ENCODE measurements at places on chromosomes 7 and 10.

DNA sequence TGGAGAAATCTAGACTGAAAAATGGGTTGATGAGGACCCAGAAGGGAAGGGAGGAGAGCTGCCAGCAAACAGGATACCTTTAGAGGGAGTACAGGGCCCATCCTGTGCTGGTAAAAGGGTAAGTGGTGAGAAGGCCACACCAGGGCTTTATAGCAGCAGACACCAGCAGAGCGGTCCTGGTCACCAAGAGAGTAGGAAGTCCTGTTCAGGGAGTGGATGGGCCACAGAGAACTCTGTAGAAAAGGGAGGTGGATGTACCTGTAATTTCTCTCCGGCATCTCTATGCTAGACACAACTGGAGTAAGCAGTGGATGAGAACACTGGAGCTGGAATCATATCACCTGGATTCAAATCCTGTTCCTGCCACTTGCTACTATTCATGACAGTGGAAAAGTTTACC, 867.2 kb downstream of the CCSER2 start:
- no peak for DNase-seq

- DNase-seq: no peak
Measured at GRCh38 chr10:11958956-11959355, 83.7 kb downstream of the UPF2 start.

DNA sequence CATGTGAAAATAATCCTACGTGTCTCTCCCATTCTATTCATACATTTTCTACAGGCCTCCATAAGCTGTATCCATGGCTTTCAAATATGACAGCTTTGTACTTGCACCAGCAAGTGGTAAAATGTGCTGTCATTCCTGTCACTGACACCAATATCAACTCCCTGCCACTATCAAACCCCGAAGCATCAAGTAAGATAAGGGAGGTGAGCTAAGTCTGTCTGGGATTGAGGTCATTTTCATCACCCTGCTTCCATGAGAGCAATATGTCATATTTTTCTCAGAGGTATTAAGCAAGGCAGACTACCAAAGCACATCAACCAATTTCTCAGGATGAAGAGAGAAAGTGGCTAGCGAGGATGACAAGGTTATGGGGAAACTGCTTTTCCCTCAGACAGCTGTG, 11.1 kb downstream of the GPR22 start:
- no peak for DNase-seq

DNA sequence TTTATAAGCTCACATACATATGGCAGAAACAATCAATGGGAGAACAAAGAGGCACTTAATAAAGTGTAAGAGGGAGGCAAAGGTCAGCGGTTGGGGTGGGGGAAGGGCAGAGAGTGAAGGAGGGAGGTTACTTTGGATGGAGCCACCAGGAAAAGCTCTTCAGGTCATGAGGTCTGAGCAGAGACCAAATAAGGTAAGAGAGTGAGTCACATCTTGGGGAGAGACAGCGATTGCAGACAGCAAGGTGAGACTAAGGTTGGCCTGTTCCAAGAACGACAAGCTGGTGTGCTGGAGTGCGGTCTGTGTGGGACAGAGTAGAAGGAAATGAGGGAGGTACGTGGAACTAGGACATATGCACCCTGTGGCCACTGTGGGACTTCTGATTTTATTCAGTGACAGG, 74.3 kb upstream of the TOMM7 start:
- no peak for DNase-seq

GRCh38 chr7:71517940-71518699, 386.2 kb downstream of the GALNT17 start:
- DNase-seq: no peak

DNA sequence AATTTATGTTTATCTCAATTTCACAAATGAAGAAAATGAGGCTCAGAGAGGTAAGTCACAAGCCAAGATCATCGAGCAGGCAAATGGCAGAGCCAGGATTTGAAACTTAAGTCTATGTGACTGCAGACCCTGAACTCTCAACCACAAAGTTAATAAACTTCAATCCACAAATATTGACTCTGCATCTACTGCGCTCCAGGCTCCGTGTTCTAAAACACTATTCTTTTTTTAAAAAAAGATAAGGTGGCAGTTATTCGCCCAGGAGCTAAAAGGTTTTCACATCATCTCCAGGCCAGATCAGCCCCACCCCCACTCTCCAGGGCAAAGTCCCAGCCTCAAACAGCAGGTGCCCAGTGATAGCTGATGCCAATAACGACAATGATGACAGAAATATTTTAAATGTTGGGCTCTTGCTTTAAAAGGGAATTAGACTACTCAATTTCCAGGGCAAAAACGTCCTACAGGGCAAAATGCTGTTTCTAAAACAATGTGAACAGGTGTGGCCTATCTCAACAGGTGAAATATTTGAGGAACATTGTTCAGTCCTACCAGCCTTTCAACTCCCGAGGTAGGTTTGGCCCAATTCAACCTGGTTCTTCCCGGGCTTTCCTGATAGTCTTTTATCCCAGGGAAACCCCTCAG, 85.2 kb downstream of the SORBS1 start:
- DNase-seq: no peak

GRCh38 chr7:32357535-32358277, 132.5 kb downstream of the LSM5 start:
- no peak for DNase-seq

DNA sequence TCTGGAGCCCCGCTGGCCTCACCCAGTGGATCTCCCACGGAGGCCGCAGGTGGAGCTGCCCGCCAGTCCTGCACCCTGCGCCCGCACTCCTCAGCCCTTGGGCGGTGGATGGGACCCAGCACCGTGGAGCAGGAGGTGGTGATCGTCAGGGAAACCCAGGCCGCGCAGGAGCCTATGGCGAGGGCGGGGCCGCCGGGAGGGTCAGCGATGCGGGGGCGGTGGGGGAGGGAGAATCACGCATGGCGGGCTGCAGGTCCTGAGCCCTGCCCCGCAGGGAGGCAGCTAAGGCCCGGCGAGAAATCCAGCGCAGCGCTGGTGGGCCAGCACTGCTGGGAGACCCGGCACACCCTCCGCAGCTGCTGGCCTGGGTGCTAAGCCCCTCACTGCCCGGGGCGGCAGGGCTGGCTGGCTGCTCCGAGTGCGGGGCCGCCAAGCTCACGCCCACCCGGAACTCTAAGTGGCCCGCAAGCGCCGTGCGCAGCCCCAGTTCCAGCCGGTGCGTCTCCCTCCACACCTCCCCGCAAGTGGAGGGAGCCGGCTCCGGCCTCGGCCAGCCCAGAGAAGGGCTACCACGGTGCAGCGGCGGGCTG, 524.8 kb upstream of the TPK1 start:
- DNase-seq: no peak

- no peak for DNase-seq
Measured at GRCh38 chr10:114471906-114472876, 67.9 kb upstream of the AFAP1L2 start.

DNA sequence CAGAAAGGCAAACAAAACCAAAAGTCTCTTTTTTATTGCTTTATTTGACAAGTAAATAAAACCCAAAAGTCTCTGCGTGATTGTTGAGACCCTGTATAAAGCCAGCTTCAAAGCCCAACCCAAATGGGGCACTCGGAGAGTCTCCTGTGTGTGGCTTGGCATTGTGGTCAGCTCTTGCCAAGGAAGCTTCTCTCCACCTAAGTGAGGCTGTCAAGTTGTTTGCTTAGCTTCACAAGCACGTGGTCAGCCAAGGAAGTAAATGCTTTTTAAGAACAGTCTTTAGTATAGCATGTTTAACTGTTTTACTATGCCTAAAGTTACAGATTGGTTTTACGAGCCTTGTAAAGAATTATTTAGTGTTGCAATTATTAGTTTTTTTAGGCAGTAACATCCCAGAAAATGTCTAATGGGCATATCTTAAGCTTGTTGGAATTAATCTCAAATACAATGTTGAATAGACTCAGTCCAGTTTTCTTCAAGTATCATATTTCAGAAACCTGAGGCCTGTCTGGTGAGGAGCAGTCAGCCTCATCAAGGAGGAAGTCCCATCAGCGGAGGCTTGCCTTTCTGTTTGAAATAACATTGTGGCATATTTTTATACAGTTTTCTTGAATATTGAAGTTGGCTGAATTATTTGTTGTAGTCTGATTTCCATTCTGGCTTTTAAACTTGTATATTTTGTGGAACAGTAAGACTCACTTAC, 144.3 kb downstream of the ANKRD30A start:
- no peak for DNase-seq

GRCh38 chr7:156896388-156897022, 3.5 kb upstream of the LMBR1 start:
- DNase-seq: no peak

DNA sequence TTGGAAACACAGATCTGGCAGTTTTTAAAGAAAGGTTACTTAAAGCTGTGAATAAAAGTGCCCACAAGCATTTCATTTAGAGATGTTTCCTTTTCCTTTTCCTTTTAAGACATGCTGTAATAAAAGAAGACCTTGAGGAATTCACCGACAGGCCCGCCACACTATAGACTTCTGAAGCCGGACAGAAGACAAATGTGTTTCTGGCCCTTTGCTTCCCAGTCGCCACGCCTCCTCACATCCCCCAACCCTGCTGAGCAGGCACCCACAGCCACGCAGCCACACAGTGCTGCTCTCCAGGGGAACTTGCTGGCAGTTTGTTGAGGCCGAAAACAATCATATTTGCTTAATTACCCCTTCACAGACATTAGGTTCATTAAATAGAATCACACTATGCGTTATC, 83.4 kb downstream of the SLC25A13 start:
- DNase-seq: no peak

GRCh38 chr7:108629651-108630400, 60.2 kb downstream of the DNAJB9 start:
- no peak for DNase-seq

DNA sequence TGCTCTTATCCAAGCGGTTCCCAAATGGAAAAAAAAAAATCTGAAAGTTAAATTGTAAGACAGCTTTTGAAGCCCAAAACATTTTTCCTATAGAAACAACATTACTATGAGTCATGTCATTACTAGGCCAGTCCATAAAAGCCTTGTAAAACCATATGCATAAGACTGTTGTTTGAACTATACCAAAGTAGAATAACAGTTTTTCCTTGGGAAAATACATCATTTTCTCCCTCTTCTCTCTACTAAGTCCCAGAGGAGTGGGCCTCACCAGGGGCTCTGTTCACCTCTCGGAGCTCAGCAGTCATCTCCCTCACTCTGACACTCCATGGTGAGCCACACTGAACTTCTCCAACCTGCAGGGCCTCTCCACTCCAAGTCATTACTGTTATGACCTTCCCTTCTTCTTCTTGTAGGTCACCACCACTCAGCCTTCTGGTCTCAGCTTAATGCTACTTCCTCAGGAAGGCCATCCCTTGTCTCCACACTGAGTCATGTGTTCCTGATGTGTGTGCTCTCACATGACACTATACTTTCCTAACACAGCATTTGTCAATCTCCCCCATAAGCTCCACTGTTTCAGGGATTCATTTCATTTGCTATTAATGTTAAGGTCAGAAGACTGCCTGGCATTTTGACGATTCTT, 32.5 kb downstream of the ZNF438 start:
- DNase-seq: no peak

DNA sequence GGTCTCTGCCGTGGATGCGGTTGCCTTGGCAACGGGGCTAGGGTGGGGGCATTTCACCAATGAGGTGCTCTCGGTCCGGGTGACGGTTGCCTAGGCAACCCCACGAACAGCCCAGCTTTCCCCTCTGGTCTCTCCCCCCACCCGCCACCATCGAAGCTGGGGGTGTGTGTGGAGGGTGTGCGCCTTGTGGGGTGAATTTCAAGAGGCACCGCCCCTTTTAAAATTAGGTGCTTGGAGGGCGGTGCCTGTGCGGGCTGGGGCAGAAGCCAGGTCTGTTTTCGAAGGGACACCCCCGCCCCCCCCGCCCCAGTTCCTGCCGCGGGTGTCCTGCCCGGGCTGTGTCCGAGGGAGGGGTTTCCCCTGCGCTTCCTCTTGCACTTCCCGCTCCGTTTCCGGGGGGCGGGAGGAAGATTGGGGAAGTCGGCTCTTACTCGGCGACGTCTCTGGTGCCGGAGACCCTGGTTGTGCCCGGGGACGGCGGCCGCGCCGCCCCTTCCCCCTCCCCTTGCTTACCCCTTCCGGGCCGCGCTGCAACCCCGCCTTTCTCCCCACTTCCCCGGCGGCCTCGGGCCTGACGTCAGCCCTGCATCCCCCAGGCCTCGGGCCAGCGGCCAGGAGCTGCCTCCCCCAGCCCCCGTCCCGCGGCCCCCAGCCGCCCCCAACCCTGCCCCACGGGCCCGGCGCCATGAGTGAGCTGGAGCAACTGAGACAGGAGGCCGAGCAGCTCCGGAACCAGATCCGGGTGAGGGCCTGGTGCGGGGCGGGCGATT, 2.2 kb downstream of the GNB2 start:
- DNase-seq: peak; percentile 71

- DNase-seq: no peak
Measured at GRCh38 chr10:79101560-79102497, 33.1 kb downstream of the ZMIZ1 start.

DNA sequence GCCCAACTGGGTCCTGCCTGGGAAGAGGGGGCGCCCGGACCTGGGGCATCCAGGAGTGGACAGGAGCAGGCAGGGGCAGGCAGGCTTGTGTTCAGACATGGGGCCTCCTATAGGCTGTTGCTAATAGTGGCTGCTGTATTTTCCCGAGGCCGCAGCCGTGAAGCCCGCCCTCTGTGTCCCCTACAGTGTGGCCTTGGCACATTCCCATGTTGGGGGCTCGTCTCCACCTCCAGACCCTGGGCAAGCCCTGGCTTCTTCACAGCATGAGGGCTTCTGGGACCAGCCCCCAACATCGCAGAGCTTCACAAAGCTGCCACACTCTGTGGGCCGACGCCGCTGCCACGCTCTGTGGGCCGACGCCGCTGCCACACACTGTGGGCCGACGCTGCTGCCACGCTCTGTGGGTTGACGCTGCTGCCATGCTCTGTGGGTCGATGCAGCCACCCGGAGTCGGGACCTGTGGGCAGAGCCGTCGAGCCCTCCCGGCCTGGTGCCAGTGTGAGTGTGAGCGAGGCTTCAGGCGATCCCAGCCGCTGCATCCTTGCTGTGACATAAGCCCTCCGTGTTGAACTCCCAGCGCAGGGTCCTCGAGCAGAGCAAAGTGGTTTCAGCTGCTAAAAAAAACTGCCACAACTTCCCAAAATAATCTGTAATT, 109.0 kb downstream of the INPP5A start:
- no peak for DNase-seq

GRCh38 chr7:611281-611810, 91.7 kb upstream of the PDGFA start:
- DNase-seq: no peak

DNA sequence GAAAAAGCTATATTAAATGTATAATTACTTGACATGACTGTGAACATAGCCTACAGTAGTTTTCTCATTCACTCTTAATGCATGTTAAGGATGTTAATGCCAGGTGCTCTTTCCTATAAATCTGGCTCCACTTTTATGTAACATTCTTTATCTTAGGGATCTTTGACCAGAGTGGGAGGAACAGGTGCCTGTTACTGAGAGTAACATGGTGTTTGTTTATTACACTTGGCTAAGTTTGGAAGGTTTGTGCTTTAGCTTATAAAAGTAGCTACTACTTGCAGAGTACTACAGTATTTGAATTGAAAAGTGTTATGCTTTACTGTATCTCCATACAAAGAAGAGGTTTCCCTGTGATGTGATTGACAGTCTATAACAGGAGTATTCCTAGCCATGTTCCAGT, 183.4 kb downstream of the DYNC1I1 start:
- no peak for DNase-seq

GRCh38 chr7:98238976-98239375, 13.1 kb downstream of the TECPR1 start:
- no peak for DNase-seq

- no peak for DNase-seq
Measured at GRCh38 chr10:50508315-50509051, 115.3 kb downstream of the SGMS1 start.
